ENCODE measurements at places on chromosomes 3 and 15. TPM values are rescaled to one million over a fixed set of nuclear protein-coding genes. Genes with fewer than 3 reads are reported as not detected.

The PLA2G4D gene
- total RNA-seq = under 0.01 TPM

The CCDC33 gene
- not detected for total RNA-seq

The ERICH6 gene
- total RNA-seq = under 0.01 TPM

The STRIT1 gene
- not detected for total RNA-seq

The IL12A gene
- 1.2 TPM for total RNA-seq

The SPTBN5 gene
- 0.38 TPM for total RNA-seq

The SPG21 gene
- 62.5 TPM for total RNA-seq

The MITF gene
- 8.5 TPM for total RNA-seq

The FAM107A gene
- not detected for total RNA-seq

The TMEM115 gene
- 43.1 TPM for total RNA-seq

The CEP70 gene
- total RNA-seq = 26.8 TPM

The TMEM40 gene
- not detected for total RNA-seq

The CADM2 gene
- 0.85 TPM for total RNA-seq

The MINDY4B gene
- not detected for total RNA-seq

The ZNF621 gene
- 10.4 TPM for total RNA-seq

The CLDN18 gene
- not detected for total RNA-seq

The SLC9C1 gene
- total RNA-seq = 0.56 TPM

The CIP2A gene
- total RNA-seq = 7.0 TPM

The CASR gene
- not detected for total RNA-seq

The CAMP gene
- not detected for total RNA-seq

The RETNLB gene
- total RNA-seq = not detected

The DPPA2 gene
- not detected for total RNA-seq

The BOC gene
- total RNA-seq = 1.3 TPM

The TRPM1 gene
- not detected for total RNA-seq

The LRRC34 gene
- 2.9 TPM for total RNA-seq

The CTXN2 gene
- not detected for total RNA-seq

The CPNE9 gene
- total RNA-seq = not detected

The WDR93 gene
- total RNA-seq = under 0.01 TPM

The GALK2 gene
- 64.2 TPM for total RNA-seq

The CHRNA5 gene
- total RNA-seq = 0.56 TPM

The CCRL2 gene
- 0.19 TPM for total RNA-seq

The LRRK1 gene
- total RNA-seq = 5.6 TPM

The MCTP2 gene
- 0.58 TPM for total RNA-seq

The FAM81A gene
- total RNA-seq = 0.28 TPM

The NUSAP1 gene
- total RNA-seq = 16.3 TPM

The MYH15 gene
- 1.1 TPM for total RNA-seq

The GCHFR gene
- total RNA-seq = 0.38 TPM

The CFAP92 gene
- under 0.01 TPM for total RNA-seq

The SPESP1 gene
- 4.2 TPM for total RNA-seq

The GOLGA6D gene
- not detected for total RNA-seq

The HERC2 gene
- total RNA-seq = 41.6 TPM

The FANCD2OS gene
- not detected for total RNA-seq

The SPATA16 gene
- not detected for total RNA-seq

The GCNT3 gene
- under 0.01 TPM for total RNA-seq

The LRRFIP2 gene
- total RNA-seq = 71.7 TPM

The RTP2 gene
- not detected for total RNA-seq

The SPSB4 gene
- not detected for total RNA-seq

The SOX14 gene
- not detected for total RNA-seq

The NR2E3 gene
- total RNA-seq = 0.38 TPM

The STXBP5L gene
- total RNA-seq = under 0.01 TPM

The RAB8B gene
- total RNA-seq = 184 TPM
